ENCODE measurements at places on chromosomes 4 and X.

DNA sequence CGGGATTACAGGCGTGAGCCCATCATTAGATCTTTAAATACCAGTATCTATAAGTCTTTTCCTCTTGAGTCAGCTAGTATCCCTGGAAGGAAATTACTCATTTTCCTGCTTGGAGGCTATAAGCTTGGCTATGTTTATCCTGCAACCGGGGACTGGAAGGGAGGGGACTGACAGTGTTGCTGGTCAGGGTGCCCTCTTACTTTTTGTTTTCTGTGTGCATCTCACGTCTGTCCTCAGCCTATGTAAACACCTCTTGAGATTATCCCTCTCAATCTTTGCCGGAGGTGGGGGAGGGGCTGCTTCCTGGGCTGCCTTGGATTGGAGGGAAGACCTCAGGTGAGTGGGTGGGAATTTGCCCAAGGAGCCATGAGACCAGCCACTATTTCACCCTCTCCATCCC lies 37.0 kb downstream of the HTT start:
- DNase-seq = no peak

DNA sequence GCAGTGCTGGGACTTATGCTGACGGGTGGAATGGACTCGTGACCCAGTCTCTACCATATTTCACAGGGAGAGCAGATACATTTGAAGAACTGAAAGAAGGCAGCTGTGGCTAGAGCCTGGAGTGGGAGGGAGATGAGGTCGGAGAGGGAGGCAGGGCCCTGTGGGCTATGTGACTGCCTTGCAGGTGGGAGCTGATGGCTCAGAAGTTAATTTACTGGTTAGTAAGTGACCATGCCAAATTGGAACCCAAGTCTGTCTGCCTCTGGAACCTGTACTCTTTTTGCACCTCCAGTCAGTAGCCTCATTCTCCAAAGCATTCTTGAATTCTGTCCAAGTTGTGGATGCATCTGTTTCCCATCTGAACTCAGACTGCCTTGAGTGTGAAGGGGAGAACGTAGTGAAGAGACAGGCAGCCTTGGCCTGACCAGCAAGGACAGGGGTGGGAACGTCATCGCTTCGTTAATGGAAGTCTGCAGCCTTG lies 92.3 kb downstream of the REPS2 start:
- no peak for DNase-seq

GRCh38 chr4:158861281-158861680 lies 92.5 kb downstream of the FNIP2 start:
- DNase-seq = no peak

- DNase-seq = no peak
Measured at GRCh38 chrX:18698737-18699650, 8.5 kb upstream of the PPEF1 start.

- DNase-seq = no peak
Measured at GRCh38 chrX:29992083-29992482, 223.3 kb upstream of the MAGEB2 start.

- no peak for DNase-seq
Measured at GRCh38 chr4:137688651-137689050, 156.4 kb upstream of the PCDH18 start.

DNA sequence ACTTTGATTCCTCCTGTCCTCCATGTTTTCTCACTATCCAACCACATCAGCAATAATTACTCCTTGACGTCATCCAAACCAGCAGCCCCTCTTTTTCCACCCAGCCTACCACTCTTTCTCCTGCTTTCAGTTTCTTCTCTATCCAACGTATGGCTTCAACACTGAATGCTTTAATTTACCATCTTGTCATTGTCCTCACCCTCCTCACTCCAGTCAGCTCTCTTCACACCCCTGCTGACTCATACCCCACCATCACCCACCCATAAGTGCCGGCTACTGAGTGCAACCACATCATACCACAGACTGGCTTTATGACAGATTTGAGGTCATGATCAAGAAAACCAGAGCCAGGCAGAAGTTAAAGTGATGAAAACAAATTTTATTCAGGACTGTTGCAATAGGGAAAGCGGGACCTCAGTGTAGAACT lies 9.8 kb upstream of the ANXA5 start:
- no peak for DNase-seq

DNA sequence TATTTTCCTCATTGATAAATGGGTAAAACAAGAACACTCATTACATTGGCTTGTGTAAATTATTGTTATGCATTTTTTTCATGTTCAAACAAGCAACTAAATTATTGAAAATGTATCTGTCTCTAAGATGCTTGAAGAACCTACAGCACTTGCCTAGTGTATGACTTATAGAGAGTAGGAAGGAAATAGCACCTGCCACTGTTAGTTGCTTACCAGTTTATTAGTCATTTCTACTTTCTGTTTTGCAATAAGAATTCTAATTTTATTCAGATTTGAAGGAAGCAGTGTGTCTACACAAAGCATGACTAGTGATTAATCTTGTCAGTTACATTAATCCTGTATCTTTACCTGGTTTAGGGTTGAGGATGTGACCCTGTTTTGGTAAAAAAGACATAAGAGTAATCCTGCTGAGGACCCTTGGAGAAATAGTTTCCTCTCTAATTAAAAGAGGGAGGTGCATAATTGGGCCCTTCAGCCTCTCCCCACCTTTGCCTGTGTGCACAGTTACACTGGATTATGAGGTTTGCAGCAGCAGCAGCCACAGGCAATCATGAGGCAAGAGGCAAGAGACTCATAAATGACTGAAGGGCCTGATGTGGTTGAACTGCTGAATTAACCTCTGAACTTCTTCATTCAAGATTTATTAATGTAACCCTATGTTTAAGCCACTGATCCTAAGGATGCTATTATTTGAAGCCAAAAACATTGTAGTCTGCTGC lies 1202.1 kb downstream of the ADGRL3 start:
- no peak for DNase-seq

- no peak for DNase-seq
Measured at GRCh38 chrX:10062352-10062751, 94.4 kb upstream of the CLCN4 start.

DNA sequence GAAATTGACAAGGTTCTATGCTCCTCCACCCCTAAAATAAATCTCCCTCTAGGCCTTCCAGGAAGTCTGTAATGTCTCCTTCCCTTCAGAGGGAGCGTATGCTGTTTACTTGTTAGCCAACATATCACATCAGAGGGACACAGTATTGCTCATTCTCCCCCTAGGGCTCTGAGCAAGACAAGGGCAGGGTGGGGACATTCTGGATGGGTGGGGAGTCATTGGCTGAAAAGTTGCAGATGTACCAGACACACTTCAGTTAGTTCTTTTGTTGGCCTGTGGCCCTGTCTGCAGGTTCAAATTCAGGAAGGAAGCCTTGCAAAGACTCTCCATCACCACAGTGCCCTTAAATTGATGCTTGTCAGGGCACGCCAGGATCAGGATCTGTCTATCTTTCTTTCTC lies 106.3 kb upstream of the TEX13D start:
- no peak for DNase-seq

DNA sequence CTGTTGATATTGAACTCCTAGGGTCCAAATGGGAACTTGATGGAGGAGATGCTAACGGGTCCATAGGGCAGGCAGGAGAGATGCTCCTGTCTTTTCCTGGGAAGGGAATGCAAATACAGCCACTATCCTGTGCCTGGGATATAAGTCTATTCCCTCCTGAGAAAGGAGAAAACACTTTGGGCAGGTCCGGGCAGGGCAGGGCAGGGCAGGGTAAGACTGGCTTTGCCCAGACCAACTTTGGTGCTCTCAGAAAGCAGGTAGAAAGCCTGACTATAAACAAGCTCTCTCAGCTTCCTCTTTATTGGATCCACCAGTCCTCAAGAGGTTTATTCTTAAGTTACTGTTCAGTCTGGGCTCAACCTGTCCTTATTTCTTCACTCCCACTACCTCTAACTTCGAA lies 232.3 kb downstream of the PTTG2 start:
- no peak for DNase-seq

GRCh38 chrX:12595720-12596119 lies 195.5 kb upstream of the PRPS2 start:
- DNase-seq = no peak

DNA sequence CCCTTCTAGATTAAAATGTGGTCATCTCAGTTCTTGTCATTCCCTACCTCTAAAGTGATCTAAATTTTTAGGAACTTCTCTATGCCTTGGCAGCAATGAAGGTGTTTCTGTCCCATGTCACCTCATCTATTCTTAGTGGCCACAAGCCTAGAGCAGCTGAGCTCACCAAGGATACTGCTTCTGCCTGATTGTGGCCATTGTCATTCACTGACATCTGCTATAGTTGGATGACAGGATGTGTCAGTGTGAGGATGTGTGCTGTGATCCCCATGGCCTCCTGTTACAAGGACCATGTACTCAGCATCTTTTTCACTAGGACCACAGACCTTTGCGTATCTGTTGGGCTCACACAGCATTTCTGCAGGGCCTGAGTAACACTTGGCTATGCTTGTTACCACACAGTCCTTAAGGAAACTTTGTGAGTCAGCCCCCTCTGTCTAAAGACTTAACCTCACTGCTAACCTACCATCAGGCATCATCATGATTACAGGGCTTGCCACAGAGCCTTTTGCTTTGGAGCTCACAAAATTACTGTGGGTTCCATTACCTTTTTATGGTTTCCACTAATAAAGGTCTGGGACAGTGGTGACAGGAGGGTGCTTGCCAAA lies 421.0 kb downstream of the ADAM29 start:
- DNase-seq = no peak

GRCh38 chr4:1718095-1718850 lies 2.9 kb downstream of the TMEM129 start:
- no peak for DNase-seq

GRCh38 chrX:133652185-133652584 lies 236.9 kb upstream of the GPC4 start:
- DNase-seq = no peak

DNA sequence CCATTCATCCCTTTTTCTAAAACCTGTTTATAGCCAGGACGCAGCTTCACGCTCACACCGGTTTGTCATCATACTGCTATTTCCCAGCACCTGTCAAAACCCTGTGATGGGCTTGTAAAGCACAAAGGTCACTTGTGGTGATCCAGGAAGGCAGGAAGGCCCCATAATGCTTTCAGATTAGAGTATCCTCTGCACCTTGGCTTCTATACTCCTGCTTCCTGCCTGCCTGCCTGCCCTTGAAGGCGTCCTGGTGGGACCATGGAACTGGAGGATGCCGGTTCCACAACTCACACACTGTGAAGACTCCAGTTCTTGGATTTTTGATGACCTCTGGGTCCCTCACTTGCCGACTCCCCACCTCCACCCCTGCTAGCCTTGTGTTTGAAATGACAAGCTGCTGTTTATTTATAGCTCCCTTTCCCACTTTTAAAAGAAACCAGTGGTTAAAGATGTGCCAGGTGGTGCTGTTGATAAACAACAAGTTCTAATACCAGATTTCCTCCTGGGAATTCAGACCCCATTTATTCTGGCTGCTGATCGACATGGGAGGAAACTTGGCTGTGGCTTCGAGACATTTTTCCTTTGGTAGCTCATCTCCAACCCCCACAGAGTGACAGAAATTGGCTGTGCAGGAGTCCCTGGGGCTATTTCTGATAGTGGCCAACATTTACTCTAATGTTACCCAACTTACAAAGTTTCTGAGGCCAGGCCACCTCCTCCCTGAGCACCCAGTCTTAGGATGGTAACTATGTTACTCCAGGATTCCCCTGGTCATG lies 211.5 kb downstream of the KDR start:
- DNase-seq = no peak

- peak; percentile 44 for DNase-seq
Measured at GRCh38 chr4:115664285-115664684, 550.9 kb upstream of the NDST4 start.

- DNase-seq = no peak
Measured at GRCh38 chr4:138111462-138112000, 130.6 kb downstream of the SLC7A11 start.

DNA sequence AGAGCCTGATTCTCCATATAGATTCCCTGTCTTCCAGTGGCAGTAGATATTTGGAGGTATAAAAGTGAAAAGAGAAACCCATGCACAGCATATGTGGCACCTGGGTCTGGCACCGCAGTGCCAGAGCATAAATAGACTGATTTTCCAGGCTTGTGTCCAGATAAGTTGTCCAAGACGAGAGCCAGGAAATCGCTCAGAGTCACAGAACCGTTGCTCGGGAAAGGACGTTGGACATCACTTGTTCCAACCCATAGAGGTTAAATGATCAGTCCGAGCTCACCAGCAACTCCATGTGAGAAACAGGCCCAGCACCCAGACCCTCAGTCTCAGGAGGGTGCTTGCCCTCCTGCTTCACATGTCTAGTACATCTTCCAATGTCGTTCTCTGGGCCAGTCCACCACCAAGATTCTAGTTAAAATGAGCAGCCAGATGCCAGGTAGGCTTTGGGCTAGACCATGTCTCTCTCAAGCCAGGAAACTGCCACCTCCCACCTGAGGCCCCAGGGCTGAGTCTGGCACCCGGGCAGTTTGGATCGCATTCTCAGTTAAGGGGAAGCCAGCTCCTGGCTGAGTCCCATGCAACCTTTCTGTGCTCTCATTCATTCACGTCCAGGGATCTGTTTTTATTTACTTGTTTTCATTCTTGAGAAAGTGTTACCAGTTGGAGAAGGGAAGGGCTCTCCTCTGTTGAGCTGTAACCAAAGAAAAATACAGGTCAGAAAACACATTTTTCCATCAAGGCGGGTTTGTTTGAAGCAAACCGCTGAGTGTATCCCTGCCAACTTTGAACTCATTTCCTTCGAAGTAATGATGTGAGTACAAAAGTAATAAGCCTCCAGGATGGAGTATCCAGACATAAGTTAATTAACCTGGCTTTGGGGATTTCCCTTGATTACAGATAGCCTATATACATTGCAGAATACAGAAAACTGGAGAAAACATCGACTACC lies 91.7 kb downstream of the PHOX2B start:
- no peak for DNase-seq

- DNase-seq = peak; percentile 26
Measured at GRCh38 chr4:185869427-185869826, 57.4 kb upstream of the SORBS2 start.

- no peak for DNase-seq
Measured at GRCh38 chr4:3808597-3808996, 42.4 kb downstream of the ADRA2C start.

DNA sequence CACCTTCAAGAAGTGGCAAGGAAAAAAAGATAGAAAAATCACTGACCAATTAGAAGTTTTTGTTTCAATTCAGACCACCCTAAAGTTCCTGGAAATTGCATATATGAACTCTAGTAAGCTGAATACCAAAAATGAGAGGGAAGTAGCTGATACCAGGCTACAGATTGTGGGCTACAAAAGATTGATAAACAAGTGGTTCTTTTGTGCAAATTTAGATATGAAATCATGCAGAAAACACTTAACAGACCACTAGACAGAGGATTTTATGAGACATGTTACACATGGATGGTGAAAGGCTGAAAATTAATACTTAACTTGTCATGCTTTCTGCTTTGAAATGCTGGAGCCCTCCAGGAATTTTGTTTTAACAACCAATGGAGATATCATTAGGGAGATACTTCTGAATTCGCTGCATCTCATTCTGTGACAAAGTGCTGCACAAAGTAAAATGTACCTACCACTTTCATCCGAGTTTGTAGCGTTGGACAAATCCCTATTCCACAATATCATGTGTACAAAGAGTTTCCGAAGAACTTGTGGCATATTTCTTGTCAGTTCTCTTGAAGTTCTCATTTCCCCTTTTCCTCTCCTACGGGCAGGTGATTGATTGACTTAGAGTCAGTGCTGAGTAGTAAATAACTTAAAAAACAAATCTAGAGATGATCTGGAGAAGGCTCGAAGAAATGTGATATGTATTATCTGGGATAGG lies 235.0 kb downstream of the PALLD start:
- DNase-seq = no peak

Measured in glutamatergic neuron (in vitro differentiated cells).